HEK293T (cell line): ENCODE measurements at places on chromosomes 13 and 19.

DNA sequence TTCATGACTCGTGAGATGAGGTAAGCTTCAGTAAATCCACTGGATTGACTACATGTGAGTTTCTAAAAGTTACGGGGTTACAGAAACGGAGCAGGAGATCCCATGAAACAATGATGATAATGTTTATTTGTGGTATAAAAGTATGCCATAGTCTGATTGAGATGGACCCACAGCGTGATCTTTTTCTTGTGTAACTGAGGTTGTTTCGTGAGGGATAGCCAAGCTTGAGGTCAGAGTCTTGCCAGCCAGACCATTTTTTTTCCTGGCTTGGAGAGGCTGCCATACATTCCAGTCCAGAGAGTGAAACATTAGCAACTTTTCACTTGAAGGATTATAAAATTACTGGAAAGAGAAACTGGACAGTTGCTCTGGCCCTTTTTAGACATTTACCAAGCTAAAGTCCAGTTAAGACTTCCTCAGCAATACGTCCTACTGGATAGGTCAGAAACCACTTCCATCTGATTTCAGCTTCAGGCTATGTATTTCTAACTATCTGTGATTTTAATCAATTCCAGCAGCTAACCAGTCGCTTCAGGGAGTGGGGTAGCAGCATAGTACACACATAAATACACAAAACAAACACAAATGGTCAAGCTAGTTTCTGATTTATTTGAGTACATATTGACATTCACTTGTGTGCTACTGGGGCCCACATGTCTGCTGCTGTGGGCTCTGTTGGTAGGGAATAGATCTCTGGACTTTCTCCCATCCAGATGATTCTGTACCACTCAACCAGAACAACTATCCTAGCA lies 194.6 kb downstream of the POSTN start:
- no peak for DNase-seq

- DNase-seq, result no peak
These were observed 3.7 kb upstream of the LYPD3 start for GRCh38 chr19:43469160-43469480.

GRCh38 chr19:36196249-36196648 lies 18.2 kb downstream of the ZNF565 start:
- DNase-seq, result no peak

GRCh38 chr19:15479391-15480345 lies at the start of gene PGLYRP2:
TSS of gene PGLYRP2 (minus strand) at chr19:15479501. CDS start at chr19:15479371, 130 bp downstream.
- no peak for DNase-seq

GRCh38 chr13:93338906-93339305 lies 112.3 kb downstream of the GPC6 start:
- DNase-seq, result no peak

- no peak for DNase-seq
These were observed 191.8 kb downstream of the PCCA start for GRCh38 chr13:100280681-100281080.

- DNase-seq, result no peak
These were observed 141.0 kb downstream of the DCLK1 start for GRCh38 chr13:35990196-35990595.

- DNase-seq, result no peak
These were observed 207.9 kb downstream of the TM9SF2 start for GRCh38 chr13:99709134-99709533.

- DNase-seq, result no peak
These were observed 137.5 kb downstream of the SLITRK6 start for GRCh38 chr13:85661675-85662074.

- no peak for DNase-seq
These were observed 22.0 kb downstream of the ITGBL1 start for GRCh38 chr13:101474419-101474957.

DNA sequence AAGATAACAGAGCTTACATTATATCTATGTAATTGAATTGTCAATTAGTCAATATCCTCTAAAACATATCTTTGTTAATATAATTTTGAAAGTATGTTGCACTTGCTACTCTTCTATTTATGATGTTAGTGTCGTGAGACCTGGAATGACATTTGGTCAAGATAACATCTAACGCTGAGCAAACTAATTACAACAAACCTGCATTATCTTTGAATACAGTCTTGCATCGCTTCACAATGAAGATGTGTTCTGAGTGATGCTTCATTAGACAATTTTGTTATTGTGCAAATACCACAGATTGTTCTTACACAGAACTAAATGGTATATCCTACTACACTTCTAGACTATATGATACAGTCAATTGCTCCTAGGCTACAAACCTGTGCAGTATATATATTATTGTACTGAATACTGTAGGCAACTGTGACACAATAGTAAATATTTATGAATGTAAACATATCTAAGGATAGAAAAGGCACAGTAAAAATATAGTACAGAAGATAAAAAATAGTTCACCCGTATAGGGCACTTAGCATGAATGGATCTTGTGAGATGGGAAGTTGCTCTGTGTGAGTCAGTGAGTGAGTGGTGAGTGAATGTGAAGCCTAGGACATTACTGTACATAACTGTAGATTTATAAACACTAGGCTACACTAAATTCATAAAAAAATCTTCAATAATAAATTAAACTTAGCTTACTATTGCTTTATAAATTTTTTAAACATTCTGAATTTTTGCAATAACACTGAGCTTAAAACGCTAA lies 1773.8 kb downstream of the PCDH9 start:
- DNase-seq, result no peak

- DNase-seq, result no peak
These were observed 117.4 kb downstream of the TRPC4 start for GRCh38 chr13:37752146-37752545.

DNA sequence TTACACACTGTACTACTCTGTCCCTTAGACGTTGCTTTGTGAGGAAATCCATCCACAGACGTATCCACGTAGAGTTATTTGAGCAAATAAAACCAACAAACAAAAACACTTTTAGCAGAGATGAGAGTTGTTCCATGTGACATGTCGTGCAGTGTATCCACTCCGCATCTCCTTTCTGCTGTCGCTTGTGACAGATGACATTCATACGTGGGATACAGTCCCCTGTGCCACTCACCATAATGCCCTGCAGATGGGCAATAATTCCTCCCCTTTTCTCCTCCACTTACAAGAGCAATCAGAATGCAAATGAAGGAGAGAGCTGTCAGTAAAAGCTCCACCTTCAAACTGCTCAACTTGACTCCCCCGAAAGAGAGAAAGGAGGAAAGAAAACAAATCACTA lies 26.0 kb downstream of the IRS2 start:
- DNase-seq, result no peak

DNA sequence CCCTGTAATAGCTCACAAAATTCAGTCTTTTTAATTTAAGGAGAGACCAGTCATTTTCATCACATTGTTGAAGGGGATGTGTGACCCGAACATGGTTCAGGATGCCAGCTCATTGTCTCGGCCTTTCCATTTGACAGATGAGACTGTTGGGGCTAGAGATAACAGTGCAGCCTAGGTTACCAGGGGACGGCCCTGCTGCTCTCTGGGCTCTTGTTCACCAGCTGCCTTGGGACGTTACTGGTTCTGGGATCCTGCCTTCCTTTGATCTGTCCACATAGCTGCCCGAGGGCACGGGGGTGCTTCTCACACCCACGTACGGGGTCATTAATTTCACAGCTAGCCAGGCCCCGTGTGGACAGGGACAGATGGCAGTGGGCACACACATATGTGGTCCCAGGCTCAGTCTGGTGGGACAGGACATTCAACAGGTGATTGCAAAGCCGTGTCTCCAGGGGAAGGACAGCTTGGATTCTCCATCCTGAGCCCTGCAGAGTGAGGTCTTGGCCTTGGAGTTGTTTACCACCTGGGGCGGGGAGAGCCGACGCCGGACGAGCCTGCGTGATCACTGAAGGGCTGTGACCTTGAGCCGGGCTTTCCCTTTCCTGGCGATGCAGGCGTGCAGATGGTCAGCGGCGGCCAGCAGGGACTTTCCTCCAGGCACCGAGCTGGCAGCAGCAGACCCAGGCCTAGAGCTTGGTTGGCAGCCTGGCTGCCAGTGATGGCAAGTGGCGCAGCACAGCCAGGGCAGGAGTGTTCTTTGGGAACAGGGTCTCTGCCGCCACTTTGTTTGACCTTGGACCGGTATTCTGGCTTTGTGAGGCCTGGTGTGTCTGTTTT lies 26.7 kb upstream of the NPAS1 start:
- no peak for DNase-seq

- DNase-seq, result peak; percentile 95
These were observed at the start of gene PLEKHG2 for GRCh38 chr19:39412100-39412866. TSS of gene PLEKHG2 (plus strand) at chr19:39412669. CDS start at chr19:39414087, 1,418 bp downstream.

DNA sequence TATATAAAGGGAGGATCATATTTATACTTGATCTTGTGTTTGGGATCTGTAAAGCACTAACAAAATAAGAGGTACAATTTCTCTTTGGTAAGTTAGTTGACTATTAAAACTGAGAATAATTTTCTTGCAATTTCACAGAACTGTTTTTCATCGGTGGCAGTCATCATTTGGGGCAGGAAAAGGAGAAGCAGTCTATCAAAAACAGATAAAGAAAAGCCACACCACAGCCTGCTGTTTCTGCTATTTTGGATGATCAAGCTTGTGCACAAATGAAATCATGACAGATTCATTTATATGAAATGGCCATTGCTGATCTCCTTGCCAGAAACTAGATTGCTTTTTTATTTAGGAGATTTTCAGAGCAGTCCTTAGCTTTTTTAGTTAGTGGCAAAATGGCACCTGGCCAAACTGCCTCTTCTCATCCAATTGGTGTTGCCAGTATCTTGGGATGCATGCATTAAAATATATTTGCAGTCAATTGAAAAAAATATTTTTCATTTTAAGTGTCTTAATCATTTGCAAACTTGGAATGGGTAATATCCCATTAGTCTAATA lies 326.0 kb downstream of the HS6ST3 start:
- DNase-seq, result no peak

GRCh38 chr19:2476451-2477140 lies 669 bp downstream of the GADD45B start:
- DNase-seq, result peak; percentile 38

- DNase-seq, result no peak
These were observed 380.4 kb downstream of the PCDH9 start for GRCh38 chr13:66849706-66850105.

- no peak for DNase-seq
These were observed 244.5 kb downstream of the EFNB2 start for GRCh38 chr13:106291006-106291405.

DNA sequence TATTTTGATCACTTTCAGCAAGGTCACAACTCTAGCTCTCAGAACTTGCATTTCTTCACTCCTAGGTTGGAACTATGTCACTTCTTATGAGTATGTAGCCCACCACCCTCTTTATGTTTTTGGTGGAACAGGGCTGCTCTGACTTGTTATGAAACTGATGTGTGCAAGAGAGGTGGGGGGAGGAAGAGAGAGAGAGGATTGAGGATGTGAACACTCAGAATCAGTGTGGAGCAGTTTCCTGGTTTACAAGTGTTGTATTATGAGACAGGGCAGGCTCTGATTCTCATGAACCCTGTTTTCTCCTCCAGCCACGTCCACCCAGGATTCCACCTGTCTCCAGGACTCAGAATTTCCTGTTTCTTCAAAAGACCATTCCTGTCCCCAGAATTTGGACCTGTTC lies 16.1 kb downstream of the ZNF317 start:
- DNase-seq, result no peak

DNA sequence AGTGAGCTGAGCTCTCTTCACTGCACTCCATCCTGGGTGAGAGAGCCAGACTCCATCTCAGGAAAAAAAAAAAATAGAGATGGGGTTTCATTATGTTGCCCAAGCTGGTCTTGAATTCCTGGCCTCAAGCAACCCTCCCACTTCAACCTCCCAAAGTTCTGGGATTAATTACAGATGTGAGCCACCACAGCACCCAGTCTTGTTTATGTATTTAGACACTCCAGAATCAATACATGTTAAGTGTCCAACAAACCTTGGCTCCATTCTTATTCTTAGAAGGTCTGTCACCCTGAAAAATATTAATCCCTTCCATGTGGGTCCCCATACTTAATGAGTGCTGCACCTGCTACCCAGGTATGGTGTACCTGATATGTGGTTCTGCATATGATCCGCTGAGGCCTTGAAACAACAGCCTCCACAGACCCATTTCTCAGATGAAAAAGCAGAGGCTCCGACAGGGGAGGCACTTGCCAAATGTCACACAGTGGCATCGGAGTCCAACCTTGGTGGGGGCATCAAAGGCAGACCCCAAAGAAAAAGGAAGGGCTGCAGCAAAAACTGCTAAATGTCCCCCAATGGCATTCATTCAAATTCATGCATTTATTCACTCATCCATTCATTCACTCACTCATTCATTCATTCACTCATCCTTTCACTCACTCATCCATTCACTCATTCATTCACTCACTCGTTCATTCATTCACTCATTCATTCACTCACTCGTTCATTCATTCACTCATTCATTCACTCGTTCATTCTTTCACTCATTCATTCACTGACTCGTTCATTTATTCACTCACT lies 16.7 kb downstream of the TICAM1 start:
- no peak for DNase-seq
